ENCODE measurements at places on chromosomes 7 and 10.
A peak's percentile ranks its signal among the peaks of the same experiment; 100 is the strongest.

- no peak for DNase-seq
Measured at GRCh38 chr10:131134001-131134576, 177.4 kb downstream of the TCERG1L start.

- DNase-seq = no peak
Measured at GRCh38 chr7:95725205-95725604, 47.1 kb upstream of the DYNC1I1 start.

DNA sequence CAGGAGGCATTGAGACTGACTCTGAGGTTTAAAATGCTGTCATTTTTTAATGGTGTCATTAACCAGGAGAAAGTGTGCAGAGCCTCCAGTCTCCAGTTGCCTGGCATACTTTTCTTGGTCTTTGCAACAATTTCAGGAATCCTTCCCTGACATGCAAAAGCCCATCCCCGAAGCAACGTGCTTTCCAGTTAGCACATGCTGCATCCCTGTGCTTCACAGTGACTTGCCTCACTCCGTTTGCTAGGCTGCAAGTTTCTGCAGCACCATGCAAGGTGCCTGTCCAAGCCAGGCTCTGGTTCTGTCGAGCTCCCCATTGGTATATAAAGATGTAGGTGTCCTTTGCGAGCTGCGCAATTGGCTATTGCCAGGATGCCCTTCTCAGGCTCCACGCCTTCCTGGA lies 135.0 kb downstream of the GALNT17 start:
- DNase-seq = no peak

- no peak for DNase-seq
Measured at GRCh38 chr7:11471255-11471654, 360.7 kb downstream of the THSD7A start.

- no peak for DNase-seq
Measured at GRCh38 chr10:24310104-24310503, 101.2 kb downstream of the KIAA1217 start.

- no peak for DNase-seq
Measured at GRCh38 chr7:42445691-42446090, 208.7 kb upstream of the GLI3 start.

GRCh38 chr10:95411635-95412034 lies 120.8 kb upstream of the PDLIM1 start:
- DNase-seq = no peak

DNA sequence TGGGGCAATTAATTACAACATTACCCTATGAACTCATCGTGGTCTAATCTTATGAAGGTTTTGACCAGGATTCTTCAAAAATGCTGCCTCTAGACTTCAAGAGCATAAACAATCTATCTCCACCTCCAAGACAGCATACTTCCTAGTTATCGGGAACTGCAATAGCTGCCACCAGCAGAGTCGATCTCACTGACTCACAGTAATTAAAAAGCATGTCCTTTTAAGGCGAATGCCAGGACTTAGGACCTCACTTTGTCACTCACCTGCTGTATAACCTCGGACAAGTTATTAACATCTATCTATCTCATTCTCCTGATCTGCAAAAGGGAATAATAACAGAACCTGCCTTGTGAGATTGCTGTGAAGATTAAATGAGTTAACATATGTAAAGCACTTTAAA lies 666.0 kb upstream of the COBL start:
- DNase-seq = no peak

GRCh38 chr10:60175441-60175971 lies 214.2 kb downstream of the ANK3 start:
- DNase-seq = no peak

- DNase-seq = no peak
Measured at GRCh38 chr10:122531939-122532338, 28.6 kb upstream of the DMBT1 start.

GRCh38 chr7:141003172-141004065 lies 11.3 kb downstream of the MRPS33 start:
- DNase-seq = no peak

GRCh38 chr7:116464375-116464774 lies 35.2 kb upstream of the CAV2 start:
- no peak for DNase-seq

DNA sequence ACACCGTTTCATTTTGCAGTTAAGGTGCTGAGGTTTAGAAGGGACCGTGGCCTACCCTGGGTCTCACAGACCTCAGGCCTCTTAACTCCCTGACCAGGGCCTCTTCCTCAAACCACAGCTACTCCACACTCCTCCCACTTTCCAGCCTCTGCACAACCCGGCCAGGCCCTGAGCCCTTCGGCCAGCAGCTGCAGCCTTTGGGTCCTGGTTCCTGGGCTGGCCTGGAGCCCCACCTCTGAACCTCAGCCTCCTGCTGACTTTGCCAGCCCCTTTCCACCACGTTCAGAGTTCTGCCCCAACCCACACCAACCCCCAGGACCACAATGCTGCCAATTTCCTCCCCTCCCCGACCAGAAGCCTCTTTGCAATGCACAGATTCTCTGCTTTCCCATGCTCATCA lies 84.1 kb downstream of the VOPP1 start:
- DNase-seq = no peak

GRCh38 chr10:95881316-95881715 lies 26.5 kb upstream of the CC2D2B start:
- DNase-seq = no peak

- no peak for DNase-seq
Measured at GRCh38 chr7:107427462-107427861, 42.4 kb upstream of the GPR22 start.

GRCh38 chr7:55156919-55157763 lies 138.3 kb downstream of the EGFR start:
- DNase-seq = no peak

DNA sequence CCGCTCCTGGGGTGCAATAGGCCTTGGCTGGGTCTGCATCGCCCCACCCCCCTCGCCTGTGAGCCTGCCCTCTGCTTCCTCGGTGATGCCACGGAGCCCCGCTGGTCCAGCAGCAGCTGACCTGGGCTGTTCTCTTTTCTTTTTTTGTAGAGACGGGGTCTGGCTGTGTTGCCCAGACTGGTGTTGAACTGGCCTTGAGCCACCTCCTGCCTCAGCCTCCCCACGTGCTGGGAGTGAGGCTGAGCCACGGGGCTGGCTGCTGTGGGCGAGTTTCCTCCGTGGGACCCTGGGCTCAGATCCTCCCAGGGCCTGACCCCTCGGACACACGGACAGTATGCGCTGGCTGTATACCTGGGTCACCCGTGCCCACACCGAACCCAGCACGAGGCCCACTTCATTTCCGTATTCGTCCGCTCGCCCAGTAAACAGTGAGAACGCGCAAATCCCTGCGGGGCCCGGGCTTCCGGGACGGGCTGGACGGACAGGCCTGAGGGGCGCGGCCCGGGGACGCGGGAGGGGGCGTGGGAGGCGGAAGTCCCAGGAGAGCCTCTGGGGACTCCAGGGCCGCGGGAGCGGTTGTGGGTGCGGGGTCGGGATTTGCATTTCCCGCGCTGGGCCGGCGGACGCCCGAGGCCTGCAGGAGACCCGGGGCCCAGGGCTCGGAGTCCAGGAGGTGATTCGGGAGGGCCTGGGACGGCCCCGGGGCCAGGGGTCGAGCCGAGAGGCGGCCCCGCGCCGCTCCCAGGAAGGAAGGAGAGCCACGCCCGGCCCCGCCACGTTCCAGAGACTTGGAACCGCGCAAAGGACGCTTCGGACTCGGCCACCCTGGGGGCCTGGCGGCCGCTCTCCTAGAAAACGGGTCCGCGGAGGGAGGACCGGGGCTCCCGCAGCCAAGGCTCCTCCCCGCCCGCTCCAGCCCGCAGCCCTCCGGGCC lies 57.7 kb upstream of the DNAJB6 start:
- DNase-seq = no peak

GRCh38 chr10:25226775-25227682 lies 52.2 kb downstream of the GPR158 start:
- DNase-seq = peak; percentile 15

GRCh38 chr10:21626457-21627161 lies 92.6 kb downstream of the MLLT10 start:
- DNase-seq = no peak

DNA sequence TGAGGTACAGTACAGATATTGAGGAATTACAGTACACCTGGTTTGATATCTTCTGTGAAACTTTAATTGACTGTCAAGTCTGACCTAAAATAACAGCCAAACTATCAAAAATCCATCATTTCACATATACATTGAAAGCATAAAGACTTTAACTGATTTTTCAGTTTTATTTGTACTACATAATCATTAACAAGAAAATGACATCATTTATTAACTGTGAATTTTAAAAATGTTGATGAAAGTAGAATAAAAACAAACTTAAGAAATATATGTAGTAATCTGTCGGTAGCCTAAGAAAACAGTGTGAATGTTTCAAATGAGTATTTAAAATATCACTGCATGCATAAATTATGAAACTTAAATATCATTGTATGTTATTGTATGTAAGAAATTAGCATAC lies 836.7 kb upstream of the GHITM start:
- DNase-seq = no peak

Data from activated T-cell treated with anti-CD3 and anti-CD28 coated beads, Interleukin-2, amount 50 U/mL, for 48 hours (primary cell).